Germinal center (tissue), 1 donor: ENCODE measurements at places on chromosomes 13 and 19.

DNA sequence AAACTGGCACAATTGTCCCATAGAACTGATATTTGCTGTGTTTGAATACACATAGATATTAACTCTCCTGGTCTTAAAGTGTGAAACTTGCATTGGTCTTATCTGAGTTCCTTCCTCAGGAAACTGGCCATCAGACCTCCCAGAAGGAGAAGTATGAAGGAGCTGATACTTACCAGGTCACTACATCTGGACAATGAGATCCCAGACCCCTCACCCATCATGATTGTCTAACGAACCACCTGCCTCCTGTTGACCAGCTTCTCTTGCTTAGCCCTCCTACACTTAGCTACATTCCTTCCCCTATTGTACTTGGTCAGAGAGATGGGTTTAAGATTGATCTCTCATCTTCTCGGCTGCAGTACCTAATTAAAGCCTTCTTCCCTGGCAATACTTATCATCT is 413.3 kb downstream of the KCTD12 start:
- DNase-seq = no peak

DNA sequence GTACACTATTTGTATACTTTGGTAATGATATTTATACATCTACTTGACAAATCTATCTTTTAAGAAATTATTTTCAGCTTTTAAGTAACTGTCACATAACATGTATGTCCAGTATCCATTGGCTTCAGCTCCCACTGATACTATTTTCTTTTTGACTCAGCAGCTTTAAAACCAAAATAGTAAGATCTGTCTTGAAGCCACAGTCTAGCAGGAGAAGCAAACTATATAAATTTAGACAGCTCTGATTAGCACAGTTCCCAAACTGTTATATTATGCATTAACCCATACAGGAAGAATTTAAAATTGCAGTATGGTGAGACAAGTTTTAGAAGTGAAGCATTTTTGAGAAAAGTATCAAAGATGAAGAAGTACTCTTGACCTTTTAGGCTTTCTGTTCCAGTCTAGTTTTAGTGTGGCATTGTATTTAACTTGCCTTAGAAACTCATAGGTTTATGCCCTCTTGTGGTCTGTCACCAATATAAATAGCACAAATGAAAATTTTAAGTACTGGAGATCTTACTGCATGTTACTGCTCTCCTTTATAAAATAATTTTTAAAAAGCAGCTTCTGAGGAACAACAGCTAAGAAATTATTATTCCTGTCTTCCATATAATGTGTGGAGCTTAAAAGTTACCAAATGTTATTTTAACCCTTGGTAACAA is 24.7 kb downstream of the URI1 start:
- DNase-seq = no peak

GRCh38 chr19:10744801-10745293 is 27.0 kb downstream of the DNM2 start:
- no peak for DNase-seq

DNA sequence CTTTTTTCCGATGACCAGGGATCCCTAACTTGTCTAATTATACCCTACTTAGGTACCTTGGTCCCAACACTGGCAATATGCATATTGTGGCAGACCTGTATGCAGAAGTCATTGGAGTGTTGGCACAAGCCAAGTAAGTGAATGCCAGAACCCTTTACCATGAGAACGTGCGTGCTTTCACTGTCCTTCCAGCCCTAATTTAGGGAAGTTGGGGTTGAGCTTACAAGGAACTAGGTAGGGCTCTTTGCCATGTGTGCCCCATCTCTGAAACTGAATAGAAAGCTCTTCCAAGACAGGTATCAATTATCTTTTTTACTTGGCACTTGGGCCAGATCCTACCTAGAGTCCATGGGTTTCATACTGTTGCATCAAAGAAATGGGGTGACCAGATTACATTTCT is 93.2 kb downstream of the FRY start:
- DNase-seq = no peak

DNA sequence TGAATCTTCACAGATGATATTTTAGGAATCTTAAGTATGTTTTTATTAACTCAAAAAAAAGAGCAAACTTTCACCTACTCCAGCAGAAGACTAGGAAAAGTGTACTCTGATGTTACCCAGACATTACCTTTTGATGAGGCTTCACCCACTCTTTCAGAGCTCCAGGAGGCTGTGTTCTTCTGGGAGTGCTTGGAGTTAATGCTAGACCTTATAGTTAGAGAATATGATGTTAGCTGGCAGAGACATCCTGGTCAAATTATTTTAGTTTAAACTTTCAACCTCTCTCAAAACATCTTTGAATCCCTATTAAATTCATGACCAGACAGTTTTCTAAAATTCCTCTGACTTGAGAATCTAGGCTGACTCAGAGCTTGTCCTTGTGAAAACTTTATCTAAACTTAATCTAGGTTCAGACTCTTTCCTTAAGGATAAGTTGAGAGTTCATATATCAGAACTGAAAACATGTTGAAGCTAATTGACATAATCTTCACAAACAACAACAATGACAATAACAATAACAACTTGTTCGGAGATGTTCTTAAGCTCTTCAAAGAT is 82.8 kb downstream of the ITGBL1 start:
- no peak for DNase-seq

GRCh38 chr19:15315101-15315500 is 17.2 kb downstream of the BRD4 start:
- DNase-seq = no peak

DNA sequence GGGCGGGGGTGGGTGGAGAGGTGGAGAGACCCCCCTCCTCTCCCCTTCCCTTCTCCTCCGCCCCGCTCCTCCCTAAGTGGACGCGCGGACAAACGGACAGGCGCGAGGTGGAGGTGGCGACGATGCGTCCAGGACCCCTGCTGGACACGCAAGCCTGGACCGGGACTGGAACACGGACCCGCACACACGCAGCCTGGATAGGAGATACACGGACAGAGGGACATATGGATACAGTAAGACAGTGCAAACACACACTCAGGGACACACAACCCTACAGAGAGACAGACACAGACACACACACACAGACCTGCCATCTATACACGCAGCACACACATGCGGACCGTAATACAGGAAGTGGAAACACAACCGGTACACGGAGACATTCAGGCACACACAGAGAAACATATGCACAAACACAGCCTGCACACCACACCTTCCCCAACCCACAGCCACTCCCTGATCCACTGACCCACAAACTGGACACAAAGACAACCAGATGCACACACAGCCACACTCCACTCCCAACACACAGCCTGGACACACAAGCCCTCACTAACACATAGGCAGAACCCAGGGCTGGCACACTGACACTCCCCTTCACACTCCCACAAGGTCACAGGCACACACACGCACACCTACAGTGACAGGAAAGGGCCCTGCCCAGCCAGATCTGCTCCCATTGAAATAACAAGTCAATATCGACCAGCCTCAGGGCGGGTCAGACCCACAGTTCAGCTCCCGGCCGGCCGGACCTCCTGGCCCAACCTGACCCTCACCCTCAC is 696 bp upstream of the ERFL start:
- peak; percentile 55 for DNase-seq

- DNase-seq = no peak
Measured at GRCh38 chr13:86051134-86052103, 252.2 kb upstream of the SLITRK6 start.

- DNase-seq = no peak
Measured at GRCh38 chr19:8494158-8494557, 8.3 kb downstream of the PRAM1 start.

DNA sequence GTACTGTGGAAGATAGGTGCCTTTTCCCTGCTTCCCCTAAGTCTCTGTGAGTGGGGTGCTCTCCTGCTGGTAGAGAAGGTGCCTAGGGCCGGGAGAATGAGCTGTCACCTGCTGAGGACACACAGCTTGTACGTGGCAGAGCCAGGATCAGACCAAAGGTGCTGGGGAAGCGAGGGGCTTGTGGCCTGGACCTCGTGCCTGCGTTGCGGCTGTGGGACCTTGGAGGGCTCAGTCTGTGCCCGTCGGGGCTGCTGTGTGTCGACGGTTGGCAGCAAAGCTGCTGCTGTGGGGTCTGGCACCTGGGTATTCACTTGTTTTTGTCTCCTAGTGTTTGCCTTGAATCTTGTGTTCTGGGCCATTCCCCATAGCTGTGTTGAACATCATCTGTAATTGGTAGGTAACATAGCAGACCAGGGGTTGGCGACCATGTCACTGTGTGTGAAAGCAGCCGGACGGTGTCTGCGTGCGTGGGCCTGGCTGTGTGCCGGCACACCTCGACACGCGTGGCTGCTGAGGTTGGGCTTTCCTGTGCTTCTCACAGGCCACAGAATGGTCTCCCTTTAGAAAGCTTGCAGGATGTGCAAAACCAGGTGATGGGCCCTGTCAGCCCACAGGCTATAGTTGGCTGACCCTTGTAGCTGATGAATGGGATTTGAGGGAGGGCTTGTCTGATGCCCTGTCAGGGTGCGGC is 9.2 kb downstream of the U2AF2 start:
- no peak for DNase-seq

- no peak for DNase-seq
Measured at GRCh38 chr13:102286326-102286725, 115.5 kb downstream of the FGF14 start.

DNA sequence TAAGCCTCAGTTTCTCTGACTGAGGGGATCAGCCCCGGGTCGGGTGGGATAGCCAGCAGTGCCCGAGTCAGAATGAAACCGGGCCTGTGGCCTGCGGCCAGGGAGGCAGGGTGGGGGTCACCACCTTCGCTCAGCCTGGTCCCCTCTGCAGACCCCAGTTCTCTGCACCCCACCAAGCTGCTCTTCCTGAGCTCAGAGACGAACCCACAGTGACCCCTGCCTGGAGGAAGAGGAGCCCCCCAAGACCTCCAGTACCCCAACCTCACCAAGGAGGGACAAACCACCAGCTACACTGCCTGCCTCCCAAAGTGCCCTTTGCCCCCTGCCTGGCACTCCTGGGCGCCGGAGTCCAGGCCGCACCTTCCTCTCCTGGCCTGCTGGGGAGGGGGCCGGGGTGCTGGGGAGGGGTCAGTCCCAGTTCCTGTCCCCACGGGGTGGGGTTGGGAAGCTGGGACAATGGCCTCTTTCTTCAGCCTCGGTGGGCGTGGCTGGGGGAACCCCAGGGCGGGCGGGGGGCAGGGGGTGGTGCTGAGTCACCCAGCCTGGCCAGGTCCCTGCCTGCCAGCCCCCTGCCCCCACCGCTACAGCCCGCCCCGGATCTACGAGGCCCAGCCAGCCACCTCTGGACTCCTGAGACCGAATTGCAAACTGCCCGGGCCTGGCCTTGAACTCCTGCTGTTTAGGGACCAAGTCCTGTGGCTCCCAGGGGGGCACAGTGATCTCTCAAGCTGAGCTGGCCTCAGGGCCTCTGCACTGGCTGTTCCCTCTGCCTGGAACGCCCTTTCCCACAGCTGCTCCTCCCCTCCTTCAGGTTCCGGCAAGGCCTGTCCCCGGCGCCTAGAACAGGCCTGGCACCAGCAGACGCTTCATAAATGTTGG is 14.3 kb downstream of the ZBTB7A start:
- DNase-seq = no peak
